ENCODE measurements at places on chromosomes 13 and 19. TPM values are rescaled to one million over a fixed set of nuclear protein-coding genes. Genes with fewer than 3 reads are reported as not detected.

Gene COX7A1
- 43.5 TPM for total RNA-seq

Gene SPART
- 64.0 TPM for total RNA-seq

Gene LRRC63
- 0.10 TPM for total RNA-seq

DNA sequence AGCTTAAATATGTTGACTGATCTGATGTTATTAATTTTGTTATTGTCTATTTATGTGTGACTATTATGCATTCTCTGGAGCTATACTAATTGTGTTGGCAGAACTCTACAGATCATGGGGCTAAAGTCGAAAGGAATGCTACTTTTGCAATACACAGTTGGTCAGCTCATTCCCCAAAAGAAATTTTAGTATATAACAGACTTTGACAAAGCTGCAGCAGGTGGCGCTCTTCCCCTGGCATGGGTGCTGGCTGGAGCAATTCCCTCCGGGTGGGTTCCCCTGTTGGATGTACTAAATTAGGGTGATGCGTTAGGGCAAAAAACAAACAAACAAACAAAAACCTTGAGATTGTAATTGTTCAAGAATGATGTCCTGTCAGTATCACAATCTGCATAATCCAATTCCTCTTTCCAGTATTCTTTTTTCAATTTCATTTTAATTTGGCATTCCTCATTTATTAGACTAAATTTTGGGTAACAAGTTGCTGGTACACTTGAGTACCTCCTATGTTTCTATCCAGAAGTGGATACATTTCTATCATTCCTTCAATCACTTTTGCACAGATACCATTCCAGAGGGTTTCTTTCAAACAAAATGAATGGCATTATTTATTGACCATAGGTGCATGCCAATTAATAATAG, 322.8 kb upstream of the EDNRB start:
- no peak for DNase-seq

Gene CYP2B6
- total RNA-seq, result 0.20 TPM

GRCh38 chr19:45256836-45257235, 5.8 kb downstream of the MARK4 start:
- no peak for DNase-seq

GRCh38 chr19:16403151-16403977, 68.4 kb downstream of the EPS15L1 start:
- DNase-seq, result no peak

DNA sequence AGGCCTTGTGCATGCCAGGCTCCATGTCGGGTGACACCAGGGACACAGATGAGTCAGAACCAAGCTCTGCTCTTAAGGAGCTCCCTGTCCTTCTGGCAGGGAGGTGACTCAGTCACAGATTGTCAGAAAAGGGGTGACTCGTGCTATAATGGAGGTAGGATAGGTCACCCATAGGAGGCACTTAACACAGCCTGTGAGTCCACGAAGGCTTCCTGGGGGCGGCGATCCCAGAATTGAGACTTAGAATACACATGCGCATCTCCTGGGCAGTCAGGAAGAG, 19.6 kb downstream of the FUZ start:
- DNase-seq, result no peak

DNA sequence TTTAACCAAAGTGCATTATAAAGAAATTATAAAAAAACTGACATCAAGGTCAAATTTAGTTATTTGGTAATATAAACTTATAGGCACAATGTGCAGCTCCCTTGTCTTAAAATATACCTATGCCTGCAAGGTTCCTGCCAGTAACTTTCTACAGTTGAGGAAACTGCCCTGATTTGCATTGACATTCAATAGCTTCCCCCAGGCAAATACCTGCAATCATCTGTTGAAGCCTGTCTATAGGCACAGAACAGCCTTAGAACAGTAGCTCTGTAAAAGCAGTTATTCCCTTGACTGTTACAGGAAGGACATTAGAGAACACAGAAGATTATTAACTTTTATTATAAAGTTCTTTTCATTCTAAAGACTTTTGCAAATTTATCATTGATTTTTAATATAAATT, 1239.5 kb downstream of the PCDH9 start:
- DNase-seq, result no peak

DNA sequence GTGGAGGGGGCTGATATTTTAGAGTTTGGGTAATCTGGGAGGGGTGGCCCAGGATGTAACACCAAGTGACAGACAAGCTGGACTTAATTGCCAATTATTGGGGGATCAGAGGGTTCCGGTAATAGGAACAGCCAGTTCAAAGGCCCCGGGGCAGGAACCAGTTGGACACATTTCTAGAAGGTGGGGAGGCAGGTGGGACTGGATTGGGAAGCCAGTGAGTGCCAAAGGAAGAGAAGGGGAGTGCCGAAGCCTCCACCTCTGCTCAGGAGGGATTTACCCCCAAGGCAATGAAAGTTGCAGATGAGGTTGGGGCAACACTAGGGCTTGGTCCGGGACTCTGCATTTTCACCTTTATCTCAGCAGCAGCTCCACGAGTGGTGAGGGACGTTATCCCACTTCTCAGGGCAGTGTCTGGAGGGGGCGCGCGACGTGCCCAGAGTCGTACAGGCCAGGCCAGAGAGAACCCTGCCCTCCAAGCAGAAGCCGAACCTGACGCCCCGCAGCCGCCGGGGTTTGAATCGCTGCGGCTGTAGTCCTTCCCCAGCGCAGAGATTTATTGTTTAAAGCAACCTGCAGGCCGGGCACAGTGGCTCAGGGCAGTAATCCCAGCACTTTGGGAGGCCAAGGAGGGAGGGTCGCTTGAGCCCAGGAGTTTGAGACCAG, 5.7 kb upstream of the JUND start:
- no peak for DNase-seq

Gene MEIOSIN
- total RNA-seq, result not detected

Gene PALM
- 25.4 TPM for total RNA-seq

DNA sequence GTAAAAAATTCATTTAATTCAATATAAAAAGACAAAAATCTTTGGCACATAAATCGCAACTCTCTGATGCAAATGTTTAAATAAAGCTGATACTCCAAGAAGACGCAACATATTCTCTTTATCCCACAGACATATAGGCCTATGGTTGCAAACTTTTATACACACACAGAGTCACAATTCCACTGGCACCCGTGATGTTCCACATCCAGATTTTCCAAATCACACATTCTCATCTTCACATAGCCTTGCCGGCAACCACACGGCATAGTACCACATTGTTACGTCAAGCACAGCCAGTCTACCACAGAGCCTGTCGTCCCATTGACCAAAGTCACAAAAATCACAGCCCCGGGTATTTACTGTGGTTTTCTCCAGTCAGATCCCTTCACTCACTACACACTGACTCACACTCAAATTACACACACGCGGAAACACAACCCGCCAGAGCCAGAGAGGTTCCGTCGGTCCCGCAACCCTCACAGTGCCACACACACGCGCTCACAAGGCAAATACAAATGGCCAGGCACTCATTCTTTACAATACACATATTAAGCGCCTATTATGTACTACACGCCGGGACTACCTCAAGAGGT, 546 bp upstream of the ZNF546 start:
- DNase-seq, result peak; percentile 71

DNA sequence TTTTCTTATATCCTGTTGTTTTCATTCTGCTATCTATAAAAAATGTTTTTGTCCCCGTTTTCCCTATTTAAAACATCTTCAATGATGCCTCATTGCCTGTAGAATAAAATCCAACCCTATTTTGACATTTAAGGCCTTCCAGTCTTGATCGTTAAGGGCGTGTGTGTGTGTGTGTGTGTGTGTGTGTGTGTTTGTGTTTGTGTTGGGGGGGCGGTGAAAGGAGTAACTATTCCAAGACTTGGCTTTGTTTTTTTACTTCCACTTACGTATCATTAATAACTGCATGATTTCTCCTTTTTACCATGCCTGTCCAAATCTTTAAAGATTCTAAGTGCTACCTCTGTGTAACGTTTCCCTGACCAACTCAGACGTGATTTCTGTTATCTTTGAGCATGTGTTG, 784 bp downstream of the PIBF1 start:
- no peak for DNase-seq

DNA sequence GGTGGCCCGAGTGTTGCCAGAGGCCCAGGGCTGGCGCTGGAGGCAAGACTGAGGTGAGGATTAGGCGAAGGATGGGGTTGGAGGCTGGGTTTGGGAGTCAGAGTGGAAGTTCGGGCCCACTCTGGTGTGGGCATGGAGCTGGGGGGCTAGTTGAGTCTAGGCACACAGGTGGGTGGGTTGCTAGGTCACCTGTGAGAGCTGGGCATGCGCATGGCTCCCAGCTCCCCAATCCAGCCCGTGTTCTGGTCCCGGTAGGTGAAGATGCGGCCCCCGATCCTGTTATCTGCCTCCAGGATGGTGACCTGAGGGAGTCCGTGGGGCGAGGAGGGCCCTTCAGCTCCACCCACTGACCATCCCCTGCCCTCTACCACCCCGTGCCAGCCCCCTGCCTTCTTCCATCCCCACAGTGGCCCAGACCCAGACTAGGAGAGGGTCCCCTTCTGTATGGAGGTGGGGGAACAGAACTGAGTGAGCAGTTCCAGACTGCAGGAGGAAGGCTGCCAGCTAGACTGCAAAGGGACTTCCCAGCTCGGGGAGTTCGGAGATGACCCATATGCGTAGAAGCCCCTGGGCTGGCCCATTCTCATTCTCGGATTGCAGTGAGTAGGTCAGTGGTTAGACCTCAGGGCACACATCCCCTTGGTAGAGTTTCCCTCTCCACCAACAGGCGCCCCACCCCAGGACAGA, 1.7 kb downstream of the IL4I1 start:
- no peak for DNase-seq

Gene PTH2
- not detected for total RNA-seq

GRCh38 chr19:44943801-44944249, 1.8 kb downstream of the APOC4 start:
- no peak for DNase-seq

DNA sequence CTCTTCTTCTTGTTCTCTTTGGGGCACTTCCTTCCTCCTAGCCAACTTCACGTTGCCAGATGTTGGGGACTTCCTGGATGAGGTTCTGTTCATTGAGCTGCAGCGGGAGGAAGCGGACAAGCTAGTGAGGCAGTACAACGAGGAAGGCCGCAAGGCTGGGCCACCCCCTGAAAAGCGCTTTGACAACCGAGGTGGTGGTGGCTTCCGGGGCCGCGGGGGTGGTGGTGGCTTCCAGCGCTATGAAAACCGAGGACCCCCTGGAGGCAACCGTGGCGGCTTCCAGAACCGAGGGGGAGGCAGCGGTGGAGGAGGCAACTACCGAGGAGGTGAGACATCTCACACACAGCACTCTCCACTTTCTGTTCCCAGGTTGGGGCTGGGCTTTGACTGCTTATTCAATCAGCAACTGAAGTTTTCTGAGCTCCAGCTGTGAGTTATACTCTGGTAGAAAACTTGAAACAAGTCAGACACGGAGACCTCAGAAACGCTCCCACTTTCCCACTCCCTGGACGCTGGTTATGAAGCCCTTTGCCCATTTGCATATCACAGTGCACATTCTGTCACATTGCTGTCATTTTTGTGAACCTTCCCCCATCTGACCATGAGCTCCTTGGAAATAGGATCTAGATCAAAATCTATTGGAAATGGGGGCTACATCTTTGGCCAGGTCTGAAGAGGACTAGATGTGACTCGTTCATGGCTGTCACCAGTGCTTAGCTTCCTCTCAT, 7.2 kb upstream of the CCDC97 start:
- DNase-seq, result no peak

DNA sequence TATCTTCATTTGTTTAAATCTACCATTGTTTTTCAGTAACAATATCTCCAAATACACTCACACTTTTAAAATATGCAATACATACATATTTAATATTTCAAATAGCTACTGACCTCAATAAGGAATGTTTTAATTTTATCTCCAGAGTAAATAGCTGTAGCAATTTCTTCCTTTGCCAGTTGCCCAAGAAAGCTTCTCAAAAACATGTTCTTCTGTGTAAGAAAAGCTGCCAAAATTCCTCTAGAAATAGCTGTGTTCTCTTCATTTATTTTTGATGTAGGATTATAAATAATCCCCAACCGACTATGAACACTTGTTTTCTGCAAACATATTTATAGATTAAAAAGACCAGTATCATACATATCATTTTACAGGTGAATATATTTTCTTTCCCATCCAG, 150.5 kb downstream of the UGGT2 start:
- no peak for DNase-seq

DNA sequence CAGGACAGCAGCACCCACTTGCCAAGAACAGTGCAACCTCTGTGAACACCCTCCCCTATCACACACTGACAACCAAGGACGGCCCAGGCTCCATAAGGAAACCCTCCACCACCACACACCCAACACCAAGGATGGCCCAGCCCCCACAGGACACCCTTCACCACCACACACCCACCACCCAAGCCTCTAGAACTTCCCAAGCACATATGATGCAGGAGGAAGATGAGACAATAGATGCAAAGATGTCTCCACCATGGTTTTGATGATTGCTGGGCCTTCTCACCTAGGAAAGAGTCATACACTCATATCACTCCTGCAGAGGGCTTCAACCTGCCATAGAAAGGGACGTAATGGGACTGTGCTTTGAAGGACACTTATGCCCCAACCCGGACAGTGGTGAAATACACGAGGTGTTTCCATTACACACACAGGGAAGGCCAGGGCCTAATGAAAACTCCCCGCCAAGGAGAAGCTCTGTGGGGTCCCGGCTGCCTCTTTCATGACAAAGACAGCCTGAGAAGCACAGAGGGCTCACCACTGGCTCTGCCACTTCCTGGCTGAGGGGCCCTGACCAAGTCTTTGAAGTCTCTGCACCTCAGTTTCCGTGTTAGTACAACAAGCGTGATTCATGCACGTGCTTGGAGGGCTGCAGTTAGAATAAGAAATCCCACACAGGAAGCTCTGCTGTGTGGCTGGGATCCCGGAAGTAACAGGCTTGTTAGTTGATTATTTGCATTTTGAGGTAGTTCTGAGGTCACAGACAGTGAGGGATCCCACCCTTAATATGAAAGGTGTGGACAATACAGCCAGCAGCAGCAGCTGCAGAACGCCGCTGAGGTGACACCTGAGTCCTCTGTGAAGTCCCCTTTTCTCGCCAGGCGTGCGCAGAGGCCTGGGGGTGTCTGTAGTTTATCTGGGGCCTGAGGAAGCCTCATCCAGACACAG, 61.9 kb upstream of the ATP12A start:
- DNase-seq, result no peak

DNA sequence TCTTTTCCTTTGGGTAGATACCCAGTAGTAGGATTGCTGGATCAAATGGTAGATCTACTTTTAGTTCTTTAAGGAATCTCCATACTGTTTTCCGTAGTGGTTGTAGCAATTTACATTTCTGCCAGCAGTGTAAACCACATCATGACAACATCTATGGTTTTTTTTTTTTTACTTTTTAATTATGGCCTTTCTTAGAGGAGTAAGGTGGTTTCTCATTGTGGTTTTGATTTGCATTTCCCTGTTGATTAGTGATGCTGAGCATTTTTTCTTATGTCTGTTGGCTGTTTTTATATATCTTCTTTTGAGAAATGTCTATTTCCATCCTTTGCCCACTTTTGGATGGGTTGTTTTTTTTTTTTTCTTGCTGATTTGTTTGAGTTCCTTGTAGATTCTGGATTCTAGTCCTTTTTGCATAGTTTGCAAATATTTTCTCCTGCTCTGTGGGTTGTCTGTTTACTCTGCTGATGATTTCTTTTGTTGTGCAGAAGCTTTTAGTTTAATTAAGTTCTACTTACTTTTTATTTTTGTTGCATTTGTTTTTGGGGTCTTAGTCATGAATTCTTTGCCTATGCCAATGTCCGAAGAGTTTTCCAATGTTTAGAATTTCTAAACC, 38.8 kb downstream of the TDRD3 start:
- no peak for DNase-seq

Data from skin of body (tissue), 3 donors.